ENCODE measurements at places on chromosomes 6 and 20.

DNA sequence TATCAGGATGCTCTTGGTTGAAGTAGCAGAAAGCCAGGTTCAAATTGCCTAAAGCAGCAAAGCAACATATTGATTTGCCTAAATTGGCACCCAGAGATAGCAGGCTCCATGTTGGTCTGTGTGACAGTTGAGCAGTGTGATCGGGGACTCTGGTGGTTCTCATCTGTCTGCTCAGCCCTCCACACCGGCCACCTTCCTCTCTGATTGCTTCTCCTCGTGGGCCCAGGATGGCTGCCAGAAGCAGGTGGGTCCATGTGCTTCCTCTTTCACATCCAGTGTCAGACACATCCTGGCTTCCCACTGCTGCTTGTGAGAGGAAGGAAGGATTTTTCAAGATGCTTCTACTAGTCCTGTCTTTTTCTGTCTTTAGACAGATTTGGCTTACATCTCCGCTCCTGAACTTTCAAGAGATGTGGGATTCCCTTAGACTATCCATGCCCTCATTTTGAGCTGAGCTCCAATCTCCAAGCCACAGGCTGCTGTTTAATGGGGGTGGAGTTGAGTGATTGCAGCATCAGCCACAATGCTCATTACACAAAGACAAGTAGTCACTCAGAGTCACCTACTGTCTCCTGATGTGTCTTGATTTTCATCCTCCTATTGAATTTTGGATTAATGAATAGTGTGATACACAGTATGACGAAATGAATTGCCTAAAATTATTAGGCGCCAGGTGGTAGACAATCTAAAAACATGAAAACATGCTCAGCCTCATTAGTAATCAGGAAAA, 122.2 kb downstream of the ZDHHC14 start:
- no peak for DNase-seq

GRCh38 chr20:48262466-48262865, 477.2 kb upstream of the SULF2 start:
- DNase-seq: no peak

DNA sequence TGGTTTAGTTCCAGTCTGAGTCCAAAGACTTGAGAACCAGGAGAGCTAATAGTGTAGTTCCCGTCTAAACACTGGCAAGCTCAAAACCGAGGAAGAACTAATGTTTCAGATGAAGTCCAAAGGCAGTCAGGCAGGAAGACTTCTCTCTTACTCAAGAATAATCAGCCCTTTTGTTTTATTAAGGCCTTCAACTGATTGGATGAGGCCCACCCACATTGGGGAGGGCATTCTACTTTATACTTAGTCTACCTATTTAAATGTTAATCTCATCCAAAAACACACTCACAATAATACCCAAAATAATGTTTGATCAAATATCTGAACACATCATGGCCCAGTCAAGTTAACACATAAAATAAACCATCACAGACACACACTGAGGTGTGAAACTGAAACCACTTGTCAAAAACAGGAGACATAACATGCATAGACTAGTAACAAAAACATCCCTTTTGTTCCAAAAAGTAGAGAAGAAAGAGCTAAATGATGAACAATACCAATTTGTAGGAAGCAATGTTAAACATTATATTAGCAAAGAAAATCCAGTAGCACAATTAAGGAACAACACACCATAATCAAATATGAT, 50.2 kb upstream of the SENP6 start:
- DNase-seq: no peak

- DNase-seq: no peak
Measured at GRCh38 chr6:21228411-21228810, 365.1 kb upstream of the SOX4 start.

- DNase-seq: no peak
Measured at GRCh38 chr20:14566505-14566904, 229.1 kb upstream of the FLRT3 start.

DNA sequence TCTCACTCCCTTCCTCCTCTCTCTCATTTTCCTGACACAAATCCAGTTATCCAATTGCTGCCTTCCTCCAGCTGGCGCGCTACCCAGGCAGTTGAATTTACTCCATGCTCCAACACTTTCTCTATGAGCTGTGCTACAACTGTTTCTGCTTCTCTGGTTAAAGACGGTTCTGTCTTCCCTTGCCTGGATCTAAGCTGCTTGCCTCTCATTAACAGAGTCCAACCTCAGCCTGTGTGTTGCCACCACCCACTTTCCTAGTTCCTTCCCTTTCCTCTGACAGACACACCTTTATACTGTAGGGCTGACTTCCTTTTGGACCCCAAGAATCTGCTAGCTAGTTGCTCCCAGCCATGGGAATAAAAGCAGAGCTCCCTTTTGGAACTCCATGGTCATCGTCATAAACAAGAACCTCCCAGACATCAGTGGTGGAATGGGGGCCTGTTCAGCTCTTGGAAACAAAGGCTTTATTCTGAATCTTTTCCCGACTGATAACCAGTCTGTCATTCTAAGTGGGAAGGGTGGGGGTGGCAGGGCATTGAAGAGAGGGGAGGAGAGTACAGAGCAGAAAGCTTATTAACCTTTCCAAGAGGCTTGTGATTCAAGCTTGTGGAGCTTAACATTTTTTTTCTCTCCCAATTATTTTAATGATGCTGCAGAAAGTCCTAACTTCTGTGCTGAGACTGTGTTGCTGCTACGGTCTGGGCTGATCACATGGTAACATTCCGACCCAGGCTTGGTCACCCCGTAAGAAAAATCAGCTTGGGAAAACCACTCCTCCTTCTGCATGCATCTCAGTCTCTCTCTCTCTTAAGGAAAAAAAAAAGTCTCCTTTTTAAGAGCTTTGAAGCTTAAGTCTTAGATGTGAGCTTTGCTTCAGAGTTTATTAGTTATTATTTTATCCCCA, 31.3 kb upstream of the BMP2 start:
- no peak for DNase-seq

All from dorsolateral prefrontal cortex (tissue), 122 donors.